ENCODE measurements at places on chromosomes 5 and 9.

DNA sequence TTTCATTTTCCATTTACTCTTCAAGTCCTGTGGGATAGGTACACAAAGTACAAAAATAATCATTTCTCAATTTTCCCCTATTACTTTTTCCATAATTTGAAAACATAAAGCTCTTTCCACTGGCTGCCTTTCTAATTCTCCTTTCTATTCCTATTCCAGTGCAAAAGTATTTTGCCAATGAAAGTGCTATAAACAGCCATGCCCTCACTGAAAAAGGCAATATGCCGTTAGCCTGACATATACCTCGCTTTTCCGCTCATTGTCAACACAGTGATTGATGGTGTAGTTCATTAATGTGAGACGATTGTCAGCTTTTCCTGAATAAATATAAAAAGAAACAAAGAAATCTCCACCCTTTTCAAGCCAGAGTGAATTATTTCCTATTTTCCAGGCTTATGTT is 97.5 kb downstream of the EBF1 start:
- DNase-seq = no peak

- no peak for DNase-seq
Measured at GRCh38 chr5:112563169-112563826, 144.2 kb upstream of the EPB41L4A start.

- no peak for DNase-seq
Measured at GRCh38 chr5:150945947-150946346, 41.2 kb upstream of the ZNF300 start.

GRCh38 chr5:124670722-124671184 is 75.7 kb downstream of the ZNF608 start:
- DNase-seq = no peak
